ENCODE measurements at places on chromosomes 2 and 18.

DNA sequence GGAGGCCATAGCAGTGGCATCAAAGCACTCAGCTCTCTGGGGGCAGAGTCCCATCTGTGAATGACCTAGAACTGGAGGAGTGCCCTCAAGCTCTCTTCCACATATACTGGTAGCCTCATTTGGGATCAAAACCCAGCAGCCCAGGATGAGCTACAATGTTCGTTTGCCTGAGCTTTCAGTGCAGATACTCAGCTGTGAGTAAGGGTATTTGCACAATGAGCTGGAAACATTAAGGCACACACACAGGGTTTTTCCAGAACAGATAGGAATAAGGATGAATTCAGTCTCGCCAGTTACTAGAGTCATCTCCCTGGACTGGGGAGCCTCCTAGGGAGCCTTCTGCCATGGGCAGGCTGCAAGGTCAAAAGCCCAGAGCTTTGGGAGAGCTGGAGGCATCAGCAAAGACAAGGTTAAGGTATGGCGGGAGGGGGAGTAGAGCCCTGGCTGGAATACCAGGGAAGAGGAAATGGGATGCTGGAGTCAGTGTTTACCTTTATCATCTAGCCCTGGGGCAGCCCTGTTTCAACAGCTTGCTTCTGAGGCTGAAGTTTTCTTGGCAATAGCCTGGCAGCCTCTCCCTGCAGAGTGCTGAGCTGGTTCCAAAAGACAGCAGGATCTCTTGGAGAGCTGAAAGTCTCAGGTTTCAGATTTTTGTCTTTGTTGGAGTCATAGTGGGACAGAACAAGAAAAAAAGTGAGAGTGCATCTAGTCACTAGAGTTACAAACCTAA is 187.7 kb downstream of the LOXHD1 start:
- no peak for DNase-seq

GRCh38 chr2:56464066-56464465 is 280.3 kb downstream of the CCDC85A start:
- no peak for DNase-seq

- DNase-seq: no peak
These were observed 35.4 kb upstream of the FSHR start for GRCh38 chr2:49189512-49190225.

GRCh38 chr18:60024857-60025256 is 125.1 kb downstream of the PMAIP1 start:
- no peak for DNase-seq

- peak; percentile 67 for DNase-seq
These were observed 320.1 kb downstream of the OSR1 start for GRCh38 chr2:19038071-19039015.
